ENCODE measurements at places on chromosomes 4 and X. TPM values are rescaled to one million over a fixed set of nuclear protein-coding genes. Genes with fewer than 3 reads are reported as not detected.

Gene GSX2
- not detected for total RNA-seq

Gene CCSER1
- 2.2 TPM for total RNA-seq

Gene AFF2
- not detected for total RNA-seq

Gene AMOT
- total RNA-seq: 4.1 TPM

Gene RHOH
- total RNA-seq: not detected

Gene ZFP92
- total RNA-seq: 1.5 TPM

Gene TGIF2LX
- total RNA-seq: not detected

Gene MAGEA11
- not detected for total RNA-seq

Gene GPR173
- total RNA-seq: 3.2 TPM

Gene SSX1
- total RNA-seq: not detected

Gene ADH1B
- total RNA-seq: not detected

Gene LRIT3
- 0.07 TPM for total RNA-seq

Gene GAB3
- 4.7 TPM for total RNA-seq

Gene GAGE2A
- total RNA-seq: not detected

Gene PPP4R3C
- total RNA-seq: not detected

Gene GRIA2
- 0.27 TPM for total RNA-seq

Gene TDO2
- not detected for total RNA-seq

Gene CYTL1
- 113 TPM for total RNA-seq

Gene IL3RA
- 10.1 TPM for total RNA-seq

Gene DBET
- total RNA-seq: not detected

Gene ANOS1
- total RNA-seq: 2.3 TPM

Gene PAGE5
- not detected for total RNA-seq

Gene FRAS1
- 7.7 TPM for total RNA-seq

Gene QDPR
- total RNA-seq: 15.2 TPM

Gene S100P
- total RNA-seq: not detected

Gene ZMAT1
- 4.0 TPM for total RNA-seq

Gene UGT2B11
- not detected for total RNA-seq

Gene VCX3A
- not detected for total RNA-seq

Gene TRIM2
- 14.8 TPM for total RNA-seq

Gene CXCL5
- total RNA-seq: 0.80 TPM

Gene PNMA6A
- 0.93 TPM for total RNA-seq

Gene DKK2
- 6.0 TPM for total RNA-seq

Gene GPR143
- 3.3 TPM for total RNA-seq

Gene CFAP299
- not detected for total RNA-seq

Gene ASB9
- 17.4 TPM for total RNA-seq

Gene IQCM
- not detected for total RNA-seq
